Peyer's patch (tissue), 4 donors: ENCODE measurements at places on chromosomes 2 and 18. TPM values are rescaled to one million over a fixed set of nuclear protein-coding genes. Genes with fewer than 3 reads are reported as not detected.
A peak's percentile ranks its signal among the peaks of the same experiment; 100 is the strongest.

GRCh38 chr2:219460424-219460926, 25.8 kb downstream of the SPEG start:
- no peak for DNase-seq

- DNase-seq: no peak
Observed at GRCh38 chr18:10892786-10893185, 256.6 kb downstream of the PIEZO2 start.

LIMS2 gene
- total RNA-seq: 14.9 TPM

DNA sequence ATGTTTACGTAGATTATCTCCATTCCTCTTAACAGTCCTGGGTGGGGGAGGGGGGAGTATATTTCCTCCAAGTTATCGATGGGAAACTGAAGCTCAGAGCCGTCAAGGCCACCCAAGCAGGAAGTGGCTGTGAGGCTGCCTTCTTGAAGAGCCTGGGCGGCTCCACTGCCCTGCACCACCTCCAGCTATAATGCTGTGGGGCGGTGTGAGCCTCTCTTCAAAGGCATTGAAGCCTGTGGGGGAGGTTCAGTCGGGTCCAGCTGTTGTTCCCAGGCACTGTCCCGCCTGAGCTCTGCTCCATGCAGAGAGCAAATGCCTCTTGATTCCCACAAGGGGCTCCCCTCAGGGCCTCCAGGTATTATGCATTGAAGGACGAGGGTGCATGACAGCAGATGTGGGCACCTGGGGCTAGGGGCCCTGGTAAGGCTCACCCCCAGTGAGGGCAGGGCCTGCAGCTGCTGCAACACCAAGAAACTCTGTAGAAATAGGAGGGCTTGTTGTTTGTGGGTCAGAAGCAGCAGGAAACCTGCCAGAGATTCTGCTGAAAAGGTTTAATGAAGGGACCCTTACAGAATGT, 29.5 kb upstream of the LAPTM4A start:
- no peak for DNase-seq

GRCh38 chr2:21812766-21813165, 689.0 kb downstream of the TDRD15 start:
- no peak for DNase-seq

ZNF521 gene
- total RNA-seq: 25.6 TPM

RNF138 gene
- total RNA-seq: 11.1 TPM

DNA sequence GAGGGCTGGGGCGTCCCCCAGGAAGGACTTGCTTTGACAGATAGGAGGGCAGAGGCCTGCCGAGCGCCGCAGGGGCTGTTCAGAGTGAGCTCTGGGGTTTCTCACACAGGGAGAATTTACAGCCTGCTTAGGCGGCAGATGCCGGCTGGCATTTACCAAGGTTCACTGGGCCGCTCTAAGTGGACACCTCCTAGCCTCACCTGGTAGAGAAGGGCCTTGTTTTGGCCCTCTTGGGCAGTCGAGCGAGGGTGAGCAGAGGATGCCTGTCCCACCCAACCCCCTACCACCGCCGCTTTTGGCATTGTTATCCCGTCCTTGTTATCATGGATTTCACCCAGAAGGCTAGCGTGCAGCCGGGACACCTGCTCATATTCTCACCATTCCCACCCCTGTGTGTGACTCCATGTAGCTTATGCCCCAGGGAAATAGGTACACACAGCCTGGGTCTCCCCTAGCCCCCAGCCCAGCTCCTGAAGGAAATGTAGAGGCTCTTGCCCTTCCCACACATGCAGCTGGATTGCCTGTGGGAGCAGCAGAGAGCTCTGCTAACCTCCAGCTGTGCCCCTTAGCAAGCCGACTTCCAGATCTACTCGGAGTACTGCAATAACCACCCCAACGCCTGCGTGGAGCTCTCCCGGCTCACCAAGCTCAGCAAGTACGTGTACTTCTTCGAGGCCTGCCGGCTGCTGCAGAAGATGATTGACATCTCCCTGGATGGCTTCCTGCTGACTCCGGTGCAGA, 52.4 kb downstream of the FAM168B start:
- no peak for DNase-seq

DNA sequence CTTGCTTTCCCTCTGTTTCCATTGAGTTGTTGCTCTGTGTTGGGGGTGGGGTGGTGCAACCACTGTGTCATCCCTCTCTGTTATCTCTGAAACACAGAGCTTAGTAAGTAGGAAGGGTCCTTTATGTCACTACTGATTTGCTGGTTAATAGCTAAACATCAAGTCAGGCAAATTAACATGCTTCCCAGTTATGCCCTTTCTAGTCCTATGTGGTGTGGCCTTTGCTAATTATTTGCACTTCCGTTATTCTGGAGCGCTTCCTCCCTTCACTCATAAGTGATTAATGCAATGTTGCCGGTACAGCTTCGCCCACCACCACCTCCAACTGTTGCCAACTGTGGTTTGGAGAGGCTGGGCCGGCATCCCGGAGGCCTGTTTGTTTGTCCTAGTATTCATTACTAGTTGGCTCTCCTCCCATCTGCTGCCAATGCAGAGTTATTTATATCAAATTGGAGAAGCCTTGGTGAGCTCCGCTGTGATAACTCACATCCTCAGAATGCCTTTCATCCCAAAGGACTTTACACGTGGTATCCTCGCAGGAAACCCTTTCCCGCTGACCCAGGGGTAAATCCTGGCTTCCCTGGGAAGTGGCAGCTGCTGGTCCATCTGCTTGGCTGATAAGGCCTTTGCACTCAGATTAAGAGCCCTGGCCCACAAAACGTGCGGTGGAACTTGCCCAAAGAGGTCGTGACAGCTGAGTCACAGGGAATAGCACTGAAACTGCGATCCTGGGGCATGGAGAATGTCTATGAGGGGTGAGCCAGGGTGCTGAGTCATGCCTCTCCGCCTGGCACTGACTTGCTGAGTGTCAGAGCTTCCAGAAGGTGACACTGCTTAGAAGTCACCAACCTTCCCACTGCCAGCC, 72.0 kb upstream of the ZCCHC2 start:
- no peak for DNase-seq

EML6 gene
- total RNA-seq: 6.0 TPM

FBXO15 gene
- total RNA-seq: not detected

DNA sequence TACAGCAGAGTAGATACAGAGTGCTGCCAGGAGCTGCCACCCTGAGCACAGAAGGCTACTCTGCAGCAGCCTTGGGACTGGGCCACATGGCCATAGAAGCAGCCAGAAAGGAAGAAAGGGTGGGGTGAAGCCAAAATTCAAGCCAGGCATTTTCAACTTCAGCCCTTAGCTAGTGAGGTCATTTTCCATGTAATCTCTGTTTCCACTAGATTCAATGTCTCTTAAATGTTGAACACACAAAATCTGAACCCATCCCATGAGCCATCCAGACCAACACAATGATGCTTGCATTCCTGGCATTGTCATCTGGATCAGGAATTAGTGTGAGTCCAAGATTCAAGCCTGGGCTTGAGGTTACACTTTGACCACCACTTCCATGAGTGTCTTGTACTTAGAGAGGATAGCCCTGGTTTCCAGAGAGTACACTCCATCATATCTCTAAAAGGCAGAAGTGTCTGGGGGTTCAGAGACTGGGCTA, 243.6 kb downstream of the OSR1 start:
- DNase-seq: no peak

ADRA2B gene
- 0.53 TPM for total RNA-seq

- DNase-seq: no peak
Observed at GRCh38 chr2:73642338-73643018, at the start of gene NAT8. Gene NAT8, minus strand, starts transcription at chr2:73642422. Its CDS starts 794 bp downstream, at chr2:73641628.

- no peak for DNase-seq
Observed at GRCh38 chr18:34702814-34703213, 7.3 kb upstream of the DTNA start.

PTPN2 gene
- 29.6 TPM for total RNA-seq

GAL3ST2 gene
- total RNA-seq: 0.80 TPM

DNA sequence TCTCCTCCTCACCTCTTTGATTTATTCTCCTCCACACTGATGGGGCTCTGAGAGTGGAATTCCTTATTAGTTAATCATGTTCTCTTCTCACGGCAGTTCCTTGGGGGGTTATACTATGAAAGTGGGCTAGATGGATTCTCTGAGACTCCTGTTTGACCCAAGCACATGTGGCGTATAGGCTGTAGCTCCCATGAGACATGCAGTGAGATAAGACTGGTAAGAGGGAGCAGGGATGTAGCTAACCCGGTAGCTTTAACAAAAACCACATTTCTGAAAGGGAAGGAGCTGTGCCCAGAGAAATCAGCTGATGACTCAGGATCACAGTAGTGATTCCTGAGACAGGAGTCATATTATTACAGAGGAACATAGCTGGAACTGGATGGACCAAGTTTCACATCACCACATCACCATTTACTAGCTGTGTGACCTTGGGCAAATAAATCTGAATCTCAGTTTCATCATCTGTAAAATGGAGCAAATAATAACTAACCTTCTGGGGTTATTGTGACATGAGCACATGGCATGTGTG, 82.9 kb downstream of the CRIM1 start:
- DNase-seq: no peak

- DNase-seq: no peak
Observed at GRCh38 chr2:160194946-160195345, 5.1 kb downstream of the ITGB6 start.

GRCh38 chr2:236855176-236855865, 230.4 kb upstream of the COPS8 start:
- DNase-seq: no peak

- DNase-seq: no peak
Observed at GRCh38 chr18:8668381-8668780, 37.0 kb upstream of the MTCL1 start.

DNA sequence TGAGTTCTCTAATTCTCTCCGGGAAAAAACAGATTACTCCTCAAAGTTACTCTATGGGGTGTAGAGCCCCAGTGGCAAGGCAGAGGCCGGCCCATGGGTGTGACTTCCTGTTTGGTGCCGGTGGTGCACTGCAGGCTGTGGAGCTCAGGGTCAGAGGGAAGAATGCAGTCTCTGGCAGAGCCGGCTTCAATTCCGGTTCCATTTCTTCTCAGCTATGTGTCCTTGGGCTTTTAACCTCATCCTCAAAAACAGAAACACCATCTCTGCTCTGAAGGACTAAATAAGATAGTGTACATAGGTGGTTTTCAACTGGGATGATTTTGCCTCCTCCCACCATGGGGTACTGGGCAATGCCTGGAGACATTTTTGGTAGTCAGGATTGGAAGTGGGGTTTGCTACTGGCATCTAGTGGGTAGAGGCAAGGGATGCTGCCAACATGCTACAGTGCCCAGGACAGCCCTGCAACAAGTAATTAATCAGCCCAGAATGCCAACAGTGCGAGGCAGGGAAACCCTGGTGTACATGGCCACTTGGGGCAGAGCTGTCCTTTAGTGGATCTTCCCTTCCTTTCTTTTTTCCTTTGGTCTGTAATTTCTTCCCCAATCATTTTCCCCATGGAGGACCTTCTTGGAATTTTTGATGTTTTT, 81.2 kb downstream of the INSIG2 start:
- DNase-seq: peak; percentile 55

DNA sequence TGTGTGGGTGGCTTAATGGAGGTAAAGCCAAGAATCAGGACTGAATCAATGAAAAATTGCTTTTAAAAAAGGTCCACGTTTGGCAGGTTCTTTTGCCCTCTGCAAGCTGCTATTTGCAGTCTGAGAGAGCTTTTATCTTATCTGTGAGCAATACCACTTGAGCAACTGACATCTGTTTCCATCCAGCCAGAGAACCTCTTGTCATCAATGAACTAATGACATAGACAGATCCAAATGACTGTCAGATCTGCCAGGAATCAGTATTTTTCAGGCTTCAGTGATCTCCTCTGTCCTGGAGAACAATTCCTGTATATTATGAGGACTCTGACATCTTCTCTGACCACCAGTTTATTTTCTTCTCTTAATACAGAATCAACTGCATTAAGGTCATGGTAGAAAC, 608.1 kb downstream of the LRP1B start:
- DNase-seq: no peak

CENPA gene
- total RNA-seq: 2.1 TPM

CAPN10 gene
- total RNA-seq: 94.1 TPM

DNA sequence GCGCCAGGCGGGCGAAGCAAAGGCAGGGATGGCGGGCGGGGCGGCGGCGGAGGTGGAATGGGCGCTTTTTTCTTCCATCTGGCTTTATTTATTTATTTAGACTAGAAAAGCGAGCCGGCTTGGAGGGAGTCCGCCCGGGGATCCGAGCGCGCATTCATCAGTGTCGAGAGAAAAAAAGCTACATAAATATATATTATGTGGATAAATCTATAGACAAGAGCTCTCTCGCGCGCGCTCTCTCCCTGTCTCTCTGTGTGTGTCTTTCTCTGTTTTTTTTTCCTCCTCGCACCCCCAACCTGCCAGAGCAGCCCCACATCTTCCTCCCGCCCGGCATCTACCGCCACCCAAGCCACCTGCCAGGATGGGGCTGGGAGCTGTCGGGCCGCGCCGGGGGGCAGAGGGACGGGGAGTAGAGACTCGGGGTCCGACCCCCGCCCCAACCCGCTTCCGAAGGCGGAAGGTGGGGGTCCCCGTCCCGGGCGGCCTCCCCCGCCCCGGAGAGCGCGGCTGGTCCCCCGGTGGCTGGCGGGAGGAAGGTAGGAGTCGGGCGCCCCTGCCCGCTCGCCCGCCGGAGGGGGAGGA, 972 bp upstream of the CELF4 start:
- DNase-seq: no peak

GRCh38 chr2:61707984-61708852, 145.6 kb downstream of the FAM161A start:
- DNase-seq: no peak

- no peak for DNase-seq
Observed at GRCh38 chr2:161418715-161419637, 2.9 kb downstream of the TBR1 start.

- DNase-seq: no peak
Observed at GRCh38 chr18:39453882-39454281, 1888.3 kb upstream of the CELF4 start.

DNA sequence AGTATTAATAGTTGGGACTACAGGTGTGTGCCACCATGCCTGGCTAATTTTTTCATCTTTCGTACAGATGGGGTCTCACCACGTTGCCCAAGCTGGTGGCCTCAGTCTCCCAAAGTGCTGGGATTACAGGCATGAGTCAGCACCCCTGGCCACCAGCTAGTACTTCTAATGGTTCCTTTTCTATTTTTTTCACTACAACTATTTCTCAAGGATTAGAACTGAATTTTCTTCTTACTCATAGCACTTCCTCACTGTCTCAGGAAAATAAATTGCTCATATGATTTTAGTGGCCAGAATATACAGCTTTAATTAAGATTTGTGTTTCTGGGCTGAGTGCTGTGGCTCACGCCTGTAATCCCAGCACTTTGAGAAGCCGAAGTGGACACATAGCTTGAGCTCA, 43.2 kb upstream of the SOS1 start:
- DNase-seq: no peak

DNA sequence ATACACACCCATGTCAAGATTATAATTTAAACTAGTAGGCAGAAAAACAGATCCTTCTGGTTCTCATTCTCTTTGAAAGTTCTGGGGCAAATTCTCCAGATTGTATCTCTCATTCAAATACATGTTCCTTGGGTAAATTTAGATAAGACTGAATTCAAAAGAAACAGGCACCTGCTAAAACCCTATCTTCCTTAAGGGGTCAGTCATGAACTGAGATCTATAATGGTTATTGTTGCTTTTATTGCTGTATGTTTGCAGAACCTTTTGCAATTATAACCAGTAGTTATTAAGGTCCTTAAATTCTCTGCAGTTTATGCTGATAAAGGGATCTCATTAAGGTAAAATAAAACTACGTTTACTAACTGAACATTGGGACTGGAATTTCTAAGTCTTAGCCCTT, 83.5 kb downstream of the MYO5B start:
- DNase-seq: no peak
